ENCODE measurements at places on chromosomes 2 and 18.

DNA sequence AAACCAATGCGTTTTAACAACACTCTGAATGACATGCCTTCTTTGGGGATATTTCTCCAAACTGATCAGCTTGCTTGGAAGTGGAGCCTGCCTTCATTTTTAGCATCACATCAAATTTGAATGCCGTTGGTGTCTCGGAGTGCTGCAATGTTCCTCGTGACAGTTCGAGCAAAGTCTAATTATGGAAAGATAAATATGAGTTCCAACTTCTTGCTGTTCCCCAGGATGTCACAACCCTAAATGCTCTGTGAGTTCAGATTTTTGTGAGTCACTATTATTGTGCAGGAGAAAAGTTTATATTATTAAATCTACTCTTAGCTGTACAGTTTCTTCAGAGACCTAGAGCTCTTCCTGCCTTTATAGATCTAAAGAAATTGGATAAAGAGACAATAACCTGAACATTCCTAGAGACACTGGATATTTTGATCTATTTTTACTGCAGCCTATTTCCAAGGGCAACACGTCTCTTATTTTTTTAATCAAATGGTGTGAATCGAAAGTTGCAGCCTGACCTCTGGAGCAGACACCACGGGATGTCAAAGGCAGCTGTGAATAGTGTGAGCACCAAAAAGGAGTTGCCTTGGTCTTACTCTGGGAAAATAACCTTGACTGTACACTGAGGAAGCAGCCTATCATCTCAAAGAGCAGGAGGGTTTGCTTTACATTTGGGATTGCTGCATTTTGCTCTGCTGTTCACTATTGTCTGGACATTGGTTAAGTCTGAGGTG is 330.1 kb downstream of the TDRD15 start:
- DNase-seq = no peak

GRCh38 chr2:129297430-129297829 is 682.0 kb upstream of the RAB6C start:
- no peak for DNase-seq

- no peak for DNase-seq
Measured at GRCh38 chr2:102837626-102838198, 75.9 kb downstream of the TMEM182 start.

- DNase-seq = no peak
Measured at GRCh38 chr18:32661486-32662299, 111.1 kb downstream of the KLHL14 start.

- no peak for DNase-seq
Measured at GRCh38 chr18:8765783-8766463, 60.6 kb downstream of the MTCL1 start.

- no peak for DNase-seq
Measured at GRCh38 chr18:59063300-59063906, 76.3 kb upstream of the SEC11C start.

DNA sequence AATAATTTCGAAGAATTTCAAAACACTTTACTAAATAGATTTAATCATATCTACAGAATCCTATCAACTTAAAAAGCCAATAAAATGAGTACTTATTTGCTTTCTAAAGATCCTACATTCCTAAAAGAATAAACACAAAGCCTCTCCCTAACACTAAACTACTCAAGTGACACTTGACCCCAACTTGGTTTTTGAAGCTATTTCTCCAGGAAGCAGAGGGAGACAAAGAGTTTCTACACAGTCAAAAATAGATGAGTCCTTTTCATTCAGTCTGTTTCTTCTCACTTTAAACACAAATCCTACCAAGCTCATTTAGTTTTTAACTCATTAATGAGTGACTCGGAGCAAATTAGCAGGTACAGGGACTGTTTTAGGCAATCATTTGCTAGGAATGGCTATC is 2.1 kb downstream of the ATL2 start:
- peak; percentile 15 for DNase-seq

DNA sequence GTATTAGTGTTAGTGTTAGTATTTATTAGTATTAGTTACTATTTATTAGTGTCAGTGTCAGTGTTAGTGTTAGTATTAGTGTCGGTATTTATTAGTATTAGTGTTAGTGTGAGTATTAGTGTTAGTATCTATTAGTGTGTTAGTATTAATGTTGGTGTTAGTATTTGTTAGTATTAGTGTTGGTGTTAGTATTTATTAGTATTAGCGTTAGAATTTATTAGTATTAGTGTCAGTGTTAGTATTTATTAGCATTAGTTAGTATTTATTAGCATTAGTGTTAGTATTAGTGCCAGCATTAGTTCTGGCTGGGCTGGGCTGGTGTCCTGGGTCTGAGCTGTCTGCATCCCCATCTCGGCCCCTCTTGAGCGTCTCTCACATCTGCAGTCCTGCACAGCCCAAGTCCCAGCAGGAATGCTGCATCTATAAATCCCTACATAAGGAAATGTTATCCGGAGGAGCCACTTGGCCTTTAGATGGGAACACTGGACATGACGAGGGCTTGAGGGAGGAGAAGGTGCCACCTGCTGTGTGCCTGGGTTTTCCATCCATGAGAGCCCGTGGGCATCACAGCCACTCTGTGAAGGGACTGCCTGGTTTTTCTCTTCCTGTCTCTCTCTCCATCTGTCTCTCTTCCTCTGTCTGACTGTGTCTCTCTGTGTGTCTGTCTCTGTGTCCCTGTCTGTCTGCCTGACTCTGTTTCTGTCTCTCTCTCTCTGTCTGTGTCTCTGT is 33.6 kb downstream of the TWIST2 start:
- no peak for DNase-seq

- DNase-seq = no peak
Measured at GRCh38 chr2:71581026-71581425, 127.7 kb downstream of the DYSF start.

DNA sequence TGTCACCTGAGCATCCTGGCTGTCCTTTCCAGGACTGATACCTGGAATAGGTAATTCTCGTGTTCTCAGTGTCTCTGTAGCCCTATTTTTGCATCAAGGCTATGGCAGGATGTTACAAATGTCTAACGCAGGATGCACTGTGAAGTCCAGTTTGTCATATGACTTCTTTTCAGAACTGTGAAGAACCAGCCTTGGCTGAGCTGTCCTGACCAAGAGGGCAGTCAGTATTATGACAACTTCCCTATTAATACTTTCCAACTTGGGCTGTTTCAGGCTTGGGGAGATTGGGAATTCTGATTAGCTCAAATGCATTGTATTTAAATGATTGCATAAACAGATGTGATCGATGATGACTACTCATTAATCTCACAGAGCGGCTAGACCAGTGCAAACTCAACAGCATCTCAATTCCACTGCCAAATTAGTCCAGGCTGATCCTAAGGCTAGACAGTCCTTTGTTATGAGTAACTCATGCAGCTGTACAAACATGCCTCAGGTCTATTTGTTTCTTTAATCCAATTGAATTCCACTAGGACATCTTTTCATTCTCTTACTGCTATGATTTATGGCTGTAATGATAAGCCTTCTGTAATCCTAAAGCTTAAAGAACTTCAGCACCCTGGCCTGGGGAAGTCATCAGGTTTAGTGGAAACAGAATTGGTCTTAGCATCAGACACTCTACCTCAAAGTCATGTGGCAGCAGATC is 331.6 kb downstream of the KCNS3 start:
- peak; percentile 86 for DNase-seq

GRCh38 chr2:181779288-181780021 is 99.1 kb upstream of the NEUROD1 start:
- DNase-seq = peak; percentile 47

DNA sequence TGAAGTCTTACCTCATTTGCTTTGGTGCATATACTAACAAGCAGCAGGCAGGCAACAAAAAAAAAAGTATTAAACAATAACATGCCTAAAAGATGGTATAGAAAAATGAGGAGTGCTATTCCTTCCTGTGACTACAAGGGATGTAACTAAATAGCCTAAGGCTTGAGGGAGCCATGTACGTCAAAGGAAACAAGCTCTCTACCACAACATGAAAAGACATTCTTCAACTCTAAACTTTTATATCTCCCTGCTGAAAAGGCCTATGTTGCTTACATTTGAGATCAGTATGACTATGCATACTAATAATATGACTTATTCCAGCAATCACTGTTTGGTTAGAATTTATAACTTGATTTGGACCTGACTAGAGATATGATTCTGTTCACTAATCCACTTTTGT is 347.9 kb downstream of the ADCYAP1 start:
- no peak for DNase-seq

DNA sequence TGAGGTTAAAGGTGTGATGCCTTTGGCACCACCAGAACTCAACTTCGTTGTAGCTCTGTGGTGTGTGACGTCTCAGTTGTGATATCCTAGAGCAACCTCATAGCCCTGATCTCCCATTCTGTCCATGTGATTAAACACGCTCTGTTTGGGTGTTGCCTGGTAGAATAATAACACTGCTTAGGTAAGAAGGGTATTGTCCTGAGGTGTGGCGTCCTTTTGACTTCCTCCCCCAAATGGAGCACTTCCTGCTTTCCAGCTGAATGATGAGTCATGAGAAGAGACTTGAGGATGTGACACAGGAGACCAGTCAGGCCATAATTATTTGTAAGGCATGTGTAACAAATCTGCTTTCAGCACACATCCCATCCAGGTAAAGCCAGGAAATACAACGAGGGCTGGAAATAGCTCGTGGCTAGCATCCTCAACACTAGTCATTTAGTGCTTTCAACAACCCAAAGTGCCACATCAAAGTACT is 100.7 kb downstream of the RAPGEF4 start:
- peak; percentile 83 for DNase-seq

- peak; percentile 59 for DNase-seq
Measured at GRCh38 chr18:77061281-77061945, 71.2 kb downstream of the MBP start.

DNA sequence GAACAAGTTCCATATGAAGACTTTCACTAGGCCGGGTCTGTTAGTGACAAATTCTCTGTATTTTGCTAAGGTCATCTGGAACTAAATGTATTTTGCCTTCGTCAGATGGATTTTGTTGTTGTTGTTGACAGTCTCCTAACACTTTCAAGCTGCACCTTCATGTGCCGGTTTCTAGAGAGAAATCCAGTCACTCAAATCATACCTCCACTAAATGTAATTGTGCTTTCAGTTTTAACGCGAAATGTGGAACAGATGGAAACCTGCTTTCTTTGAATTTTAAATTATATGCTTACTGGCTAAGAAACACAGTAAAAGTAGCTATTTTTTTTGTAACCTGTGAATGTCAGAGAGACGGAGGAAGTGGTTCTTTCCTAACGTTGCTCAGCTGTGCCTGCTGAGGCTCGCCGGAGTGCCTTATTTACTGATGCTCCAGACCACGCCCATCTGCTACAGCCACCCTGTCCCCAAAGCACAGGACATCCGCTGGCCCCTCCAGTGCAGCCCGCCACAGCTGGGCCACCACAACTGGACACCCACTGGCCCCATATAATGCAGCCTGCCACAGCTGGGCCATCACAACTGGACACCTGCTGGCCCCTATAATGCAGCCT is 134.7 kb downstream of the PXDN start:
- no peak for DNase-seq

- DNase-seq = no peak
Measured at GRCh38 chr2:7438855-7439254, 521.6 kb downstream of the RNF144A start.

- no peak for DNase-seq
Measured at GRCh38 chr2:178819992-178820391, 12.8 kb upstream of the TTN start.

- no peak for DNase-seq
Measured at GRCh38 chr2:119679846-119680245, 845 bp downstream of the TMEM177 start.

DNA sequence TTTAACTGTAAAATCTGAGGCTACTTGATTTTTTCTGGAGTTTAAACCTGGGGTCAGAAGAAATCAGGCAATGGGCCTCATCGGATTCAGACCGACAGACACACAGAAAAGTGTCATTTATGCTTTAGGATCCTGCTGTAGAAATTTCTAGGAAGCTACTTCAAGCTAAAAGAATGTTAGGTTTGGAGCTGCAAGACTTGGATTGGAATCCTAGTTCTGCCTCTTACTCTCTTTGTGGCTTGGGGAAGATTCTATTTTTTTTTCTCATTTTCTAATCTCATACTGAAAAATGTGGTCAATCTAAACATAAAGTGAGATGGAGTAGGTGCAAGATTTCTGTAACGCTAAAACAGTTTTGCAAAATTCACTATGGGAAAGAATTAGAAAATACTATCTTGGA is 48.8 kb upstream of the KCNE4 start:
- no peak for DNase-seq

DNA sequence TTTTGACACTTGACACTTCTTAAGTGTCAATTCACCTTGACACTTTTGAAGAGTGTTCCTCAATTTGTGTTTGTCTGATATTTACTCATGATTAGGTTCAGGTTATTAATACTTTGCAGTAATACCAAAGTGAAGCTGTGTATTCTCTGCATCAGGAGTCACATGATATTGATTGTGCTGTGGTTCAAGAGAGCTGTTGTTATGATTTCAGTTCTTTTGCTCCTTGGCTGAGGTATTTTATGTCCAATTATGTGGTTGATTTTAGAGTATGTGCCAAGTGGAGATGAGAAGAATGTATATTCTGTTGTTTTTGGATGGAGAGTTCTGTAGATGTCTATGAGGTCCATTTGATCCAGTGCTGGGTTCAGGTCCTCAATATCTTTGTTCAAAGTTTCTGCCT is 17.2 kb downstream of the EHBP1 start:
- DNase-seq = no peak

- no peak for DNase-seq
Measured at GRCh38 chr2:1837458-1837857, 93.1 kb upstream of the PXDN start.
